Stimulated activated CD8-positive, alpha-beta memory T cell treated with anti-CD3 and anti-CD28 coated beads, Interleukin-4, amount 100 ng/mL, for 1 hour (primary cell): ENCODE measurements at places on chromosomes 1 and 21.

GRCh38 chr21:37413553-37414291 lies 47.1 kb downstream of the DYRK1A start:
- no peak for DNase-seq

DNA sequence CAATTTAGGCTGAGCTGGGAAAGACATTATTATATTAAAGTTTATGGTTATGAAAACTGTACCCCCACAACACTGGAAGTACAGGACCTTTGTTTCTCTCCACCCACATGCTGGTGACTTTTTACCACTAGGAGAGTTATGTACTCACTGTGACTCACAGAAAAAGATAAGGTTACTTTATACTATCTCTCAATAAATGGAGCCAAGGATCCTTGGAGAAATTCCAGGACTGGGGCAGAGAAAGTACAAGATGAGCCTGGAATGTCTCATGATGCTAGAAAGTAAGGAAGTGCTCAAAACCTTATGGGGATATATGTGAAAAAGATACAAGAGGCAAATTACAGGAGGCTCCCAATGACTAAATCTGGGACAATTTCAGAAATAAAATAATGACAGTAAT lies 63.9 kb upstream of the C1orf105 start:
- DNase-seq, result no peak

GRCh38 chr1:31182352-31182751 lies 57.3 kb downstream of the NKAIN1 start:
- no peak for DNase-seq

DNA sequence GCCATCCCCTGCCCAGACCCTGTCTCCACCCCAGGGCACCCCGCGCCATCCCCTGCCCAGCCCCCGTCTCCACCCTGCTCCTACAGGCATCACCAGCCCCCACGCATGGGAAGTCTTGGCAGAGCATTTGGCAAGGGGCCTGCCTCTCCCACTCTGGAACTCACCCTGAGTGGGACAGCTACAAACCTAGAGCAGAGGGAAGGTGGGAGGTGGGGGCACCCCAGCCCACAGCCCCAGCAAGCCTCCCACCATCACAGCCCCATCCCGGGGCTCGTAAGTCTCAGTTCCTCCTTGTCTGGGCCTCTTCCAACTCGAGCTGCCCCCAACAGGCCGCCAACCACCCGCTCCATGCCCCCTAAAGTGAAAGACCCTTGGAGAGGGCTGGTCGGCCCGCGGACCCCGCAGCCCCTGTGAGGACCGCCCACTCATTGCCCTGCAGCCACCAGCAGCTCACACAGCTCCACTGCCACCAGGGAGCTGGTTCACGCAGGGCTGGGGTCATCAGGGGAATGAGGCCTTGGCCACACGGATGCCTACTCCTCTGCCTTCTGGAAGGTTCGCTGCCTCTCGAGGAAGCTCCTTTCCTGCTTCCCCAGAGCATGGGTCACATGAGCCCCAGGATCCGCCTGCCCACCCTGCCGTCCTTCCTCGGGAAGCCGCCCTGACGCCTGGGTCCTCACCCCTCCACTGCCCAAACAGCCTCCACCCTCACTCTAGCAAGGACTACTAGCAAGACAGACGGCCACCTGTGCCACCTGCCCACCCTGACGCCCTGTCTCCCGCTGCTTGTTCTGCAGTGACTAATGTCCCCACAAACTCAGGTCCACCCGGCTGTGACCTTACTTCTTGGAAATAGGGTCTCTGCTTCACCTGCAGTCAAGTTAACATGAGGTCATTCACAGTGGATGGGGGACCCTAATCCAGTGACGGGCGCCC lies 14.4 kb downstream of the MEGF6 start:
- no peak for DNase-seq

DNA sequence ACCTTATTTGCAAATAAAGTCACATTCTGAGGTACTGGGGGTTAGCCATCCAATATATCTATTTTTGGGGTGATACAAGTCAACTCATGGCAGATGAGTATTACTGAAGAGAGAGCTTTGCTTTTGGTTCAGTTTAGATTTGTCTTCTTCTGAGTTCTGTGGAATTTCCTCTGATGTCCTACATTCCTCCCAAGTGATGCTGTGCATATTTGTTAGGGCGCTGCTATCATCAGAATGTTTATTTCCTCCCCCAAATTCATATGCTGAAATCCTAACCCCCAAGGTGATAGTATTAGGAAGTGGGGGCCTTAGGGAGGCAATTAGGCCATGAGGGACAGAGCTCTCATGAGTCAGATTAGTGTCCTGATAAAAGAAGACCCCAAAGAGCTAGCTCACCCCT lies 96.2 kb upstream of the WLS start:
- DNase-seq, result no peak

DNA sequence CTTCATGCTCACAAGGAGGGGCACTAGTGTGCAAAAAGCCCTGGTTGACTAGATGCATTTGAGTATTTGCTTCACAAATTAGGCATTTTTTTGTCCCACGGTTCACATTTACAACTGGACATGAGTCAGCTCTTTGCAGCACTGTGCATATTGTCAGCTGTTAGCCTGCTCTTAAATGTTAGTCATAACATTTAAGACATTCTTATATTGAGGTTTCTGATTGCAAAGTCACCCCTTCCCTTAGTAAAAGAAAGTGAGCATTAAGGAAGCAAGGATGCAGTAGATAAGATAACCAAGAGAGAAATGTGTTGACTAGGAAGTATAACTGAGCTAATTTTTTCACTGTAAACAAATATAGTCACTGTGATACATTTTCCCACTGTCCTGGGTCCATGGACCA lies 132.6 kb upstream of the CTTNBP2NL start:
- no peak for DNase-seq

DNA sequence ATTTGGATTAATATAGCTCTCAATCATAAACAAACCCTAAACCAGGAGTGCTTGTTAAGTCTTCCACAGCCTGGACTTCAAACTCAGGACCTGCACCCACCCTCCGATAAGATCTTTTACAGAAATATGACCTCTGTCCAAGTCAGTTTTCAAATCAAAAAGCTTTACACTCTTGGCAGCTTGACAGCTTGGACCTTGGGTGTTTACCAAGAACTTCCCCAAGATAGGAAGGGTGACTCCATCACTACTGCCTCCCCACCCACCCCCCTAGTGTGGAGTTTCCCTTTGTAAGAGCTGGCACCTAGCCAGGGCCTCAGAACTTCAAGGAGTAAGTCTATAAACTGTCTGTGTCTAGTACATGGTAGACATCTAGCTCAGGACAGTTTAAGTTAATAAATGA lies 9.6 kb downstream of the BCAR3 start:
- no peak for DNase-seq

DNA sequence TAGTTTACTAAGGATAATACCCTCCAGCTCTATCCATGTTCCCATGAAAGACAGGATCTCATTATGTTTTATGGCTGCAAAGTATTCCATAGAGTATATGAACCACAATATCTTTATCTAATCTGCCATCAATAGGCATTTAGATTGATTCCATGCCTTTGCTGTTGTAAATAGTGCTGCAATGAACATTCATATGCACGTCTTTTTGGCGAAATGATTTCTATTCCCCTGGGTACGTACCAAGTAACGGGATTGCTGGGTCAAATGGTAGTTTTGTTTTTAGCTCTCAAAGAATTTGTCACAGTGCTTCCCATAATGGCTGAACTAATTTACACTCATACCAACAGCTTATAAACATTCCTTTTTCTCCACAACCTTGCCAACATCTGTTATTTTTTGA lies 750.9 kb downstream of the BRINP3 start:
- no peak for DNase-seq

- no peak for DNase-seq
Observed at GRCh38 chr1:203598752-203599151, 27.9 kb upstream of the ATP2B4 start.

- DNase-seq, result no peak
Observed at GRCh38 chr1:161082996-161083747, 6.2 kb downstream of the NECTIN4 start.

DNA sequence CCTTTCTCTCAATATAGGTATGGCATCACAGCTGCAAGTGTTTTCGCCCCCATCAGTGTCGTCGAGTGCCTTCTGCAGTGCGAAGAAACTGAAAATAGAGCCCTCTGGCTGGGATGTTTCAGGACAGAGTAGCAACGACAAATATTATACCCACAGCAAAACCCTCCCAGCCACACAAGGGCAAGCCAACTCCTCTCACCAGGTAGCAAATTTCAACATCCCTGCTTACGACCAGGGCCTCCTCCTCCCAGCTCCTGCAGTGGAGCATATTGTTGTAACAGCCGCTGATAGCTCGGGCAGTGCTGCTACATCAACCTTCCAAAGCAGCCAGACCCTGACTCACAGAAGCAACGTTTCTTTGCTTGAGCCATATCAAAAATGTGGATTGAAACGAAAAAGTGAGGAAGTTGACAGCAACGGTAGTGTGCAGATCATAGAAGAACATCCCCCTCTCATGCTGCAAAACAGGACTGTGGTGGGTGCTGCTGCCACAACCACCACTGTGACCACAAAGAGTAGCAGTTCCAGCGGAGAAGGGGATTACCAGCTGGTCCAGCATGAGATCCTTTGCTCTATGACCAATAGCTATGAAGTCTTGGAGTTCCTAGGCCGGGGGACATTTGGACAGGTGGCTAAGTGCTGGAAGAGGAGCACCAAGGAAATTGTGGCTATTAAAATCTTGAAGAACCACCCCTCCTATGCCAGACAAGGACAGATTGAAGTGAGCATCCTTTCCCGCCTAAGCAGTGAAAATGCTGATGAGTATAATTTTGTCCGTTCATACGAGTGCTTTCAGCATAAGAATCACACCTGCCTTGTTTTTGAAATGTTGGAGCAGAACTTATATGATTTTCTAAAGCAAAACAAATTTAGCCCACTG lies 11.5 kb downstream of the HIPK1 start:
- no peak for DNase-seq

DNA sequence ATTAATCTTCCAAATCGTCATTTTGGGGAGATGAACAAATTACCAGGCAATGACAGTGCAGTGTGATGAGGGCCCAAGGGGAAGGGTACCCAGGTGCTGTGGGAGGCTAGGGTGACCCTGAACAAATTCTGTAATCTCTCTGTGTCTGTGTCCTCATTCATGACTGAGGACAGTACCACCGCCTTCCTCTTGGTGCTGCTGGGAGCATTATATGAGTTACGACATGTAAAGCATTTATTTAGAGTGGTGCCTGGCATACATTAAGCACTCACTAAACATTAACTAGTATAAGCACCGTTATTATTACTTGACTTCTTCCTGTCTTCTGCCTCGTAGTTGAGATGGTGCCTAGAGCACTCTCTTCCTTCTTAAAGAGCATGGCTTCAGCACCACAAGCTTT lies 468.2 kb upstream of the VAMP3 start:
- no peak for DNase-seq

- no peak for DNase-seq
Observed at GRCh38 chr1:81547912-81548303, 252.8 kb upstream of the ADGRL2 start.

- no peak for DNase-seq
Observed at GRCh38 chr1:28971980-28972771, 57.8 kb downstream of the EPB41 start.

DNA sequence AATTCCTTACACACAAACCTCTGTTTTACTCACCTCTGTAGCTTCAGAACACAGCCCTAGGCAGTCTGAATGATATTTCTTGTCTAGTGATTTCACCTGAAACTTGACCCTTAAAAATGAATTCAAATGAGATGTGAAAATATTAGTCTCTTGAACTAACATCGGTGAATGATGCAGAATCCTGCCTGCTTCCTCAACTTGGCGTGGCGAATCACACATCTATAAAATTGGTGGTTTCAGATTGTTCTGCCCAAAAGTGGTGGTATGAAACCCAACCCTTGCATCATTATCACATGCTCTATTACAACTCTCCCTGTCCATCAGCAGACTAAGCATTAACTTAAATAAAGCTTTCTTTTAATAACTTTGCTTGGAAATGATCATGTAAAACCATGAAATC lies 26.9 kb upstream of the C1orf21 start:
- DNase-seq, result no peak

DNA sequence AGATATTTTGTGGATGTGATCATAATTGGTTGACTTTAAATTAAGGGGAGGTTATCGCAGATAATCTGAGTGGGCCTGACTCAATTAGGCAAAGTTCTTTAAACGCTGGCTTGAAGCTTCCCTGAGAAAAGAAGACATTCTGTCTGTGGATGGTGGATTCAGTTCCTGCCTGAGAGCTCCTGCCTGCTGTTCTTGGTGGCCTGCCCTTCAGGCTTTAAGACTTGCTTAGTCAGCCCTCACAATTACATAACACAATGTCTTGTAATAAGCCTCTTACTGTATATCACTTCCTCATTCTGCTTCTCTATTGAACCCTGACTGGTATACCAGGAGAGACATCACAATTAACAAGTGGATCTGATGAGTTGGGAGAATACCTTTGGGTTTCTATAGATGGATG lies 50.2 kb downstream of the KCNJ6 start:
- no peak for DNase-seq

GRCh38 chr1:92786111-92786901 lies 1.4 kb upstream of the EVI5 start:
- no peak for DNase-seq

DNA sequence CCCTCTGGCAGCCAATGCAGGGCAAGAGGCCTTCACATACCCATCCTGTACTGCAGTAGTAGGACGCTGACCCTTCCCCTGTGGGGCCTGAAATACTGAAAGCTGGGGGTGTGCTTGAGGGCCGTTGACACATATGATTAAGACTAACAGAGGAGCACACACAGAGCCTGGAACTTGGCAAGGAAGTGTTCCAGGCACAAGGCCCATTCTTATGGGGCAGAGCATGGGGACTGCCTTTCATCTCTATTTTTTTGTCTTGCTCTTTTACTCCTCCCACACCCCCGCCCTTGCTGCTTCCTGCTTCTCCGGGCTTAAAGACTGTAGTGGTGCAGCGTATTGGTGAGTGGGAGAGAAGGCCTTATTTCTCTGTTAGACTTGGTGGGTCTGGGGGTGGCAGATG lies 137.4 kb downstream of the BACH1 start:
- DNase-seq, result no peak

GRCh38 chr1:143661418-143662101 lies 310.2 kb downstream of the FAM72C start:
- no peak for DNase-seq

DNA sequence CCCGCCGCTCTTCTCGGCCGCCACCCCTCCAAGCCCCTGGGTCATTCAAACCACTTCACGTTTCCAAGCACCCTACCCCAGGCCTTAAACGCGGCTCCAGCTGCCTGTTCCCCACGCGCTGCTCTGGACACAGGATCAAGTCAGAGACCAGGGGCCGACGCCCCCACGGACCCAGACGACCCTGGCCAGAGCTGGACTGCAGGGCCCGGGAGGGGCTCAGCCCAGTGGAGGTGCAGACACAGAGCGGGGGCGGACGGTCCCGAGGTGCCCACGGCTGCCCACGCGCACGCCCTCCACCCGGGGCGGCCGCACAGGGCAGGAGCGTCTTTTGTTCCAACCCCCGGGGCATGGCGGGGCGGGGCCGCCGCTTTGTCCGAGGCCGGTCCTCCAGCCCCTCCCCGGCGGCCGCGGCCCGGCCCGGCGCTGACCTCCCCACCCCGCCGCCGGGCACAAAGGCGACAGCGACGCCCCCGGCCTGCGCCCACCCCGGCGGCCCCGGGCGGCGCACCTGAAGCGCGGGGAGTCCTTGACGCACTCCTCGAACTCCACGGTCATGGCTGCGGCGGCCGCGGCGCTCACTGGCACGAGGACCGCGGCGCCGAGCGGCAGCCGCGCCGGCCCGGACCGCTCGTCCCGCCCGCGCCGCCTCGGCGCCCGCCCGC lies 338 bp downstream of the ACAP3 start:
- no peak for DNase-seq

GRCh38 chr1:43358121-43358745 lies 548 bp upstream of the CDC20 start:
- no peak for DNase-seq
